ENCODE measurements at places on chromosomes 16 and 17.
A peak's percentile ranks its signal among the peaks of the same experiment; 100 is the strongest.

DNA sequence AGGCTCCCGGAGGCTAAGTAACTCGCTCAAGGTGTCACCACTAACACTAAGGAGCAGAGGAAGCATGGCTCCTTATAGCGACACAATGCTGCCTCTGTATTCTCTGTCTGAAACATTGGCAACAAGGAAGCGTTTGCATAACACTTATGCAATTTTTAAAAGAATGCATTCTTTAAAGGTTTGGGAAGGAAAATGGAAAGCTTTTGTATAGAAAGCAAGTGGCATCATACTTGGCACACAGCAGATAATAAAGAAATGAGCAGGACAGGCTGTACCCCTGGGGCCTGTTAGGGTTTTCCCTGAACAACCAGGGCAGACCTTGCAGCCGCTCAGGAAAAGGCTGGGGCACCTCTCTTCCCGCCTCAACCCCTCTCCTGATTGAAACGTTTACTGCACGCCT is 36.9 kb downstream of the PPL start:
- no peak for DNase-seq

DNA sequence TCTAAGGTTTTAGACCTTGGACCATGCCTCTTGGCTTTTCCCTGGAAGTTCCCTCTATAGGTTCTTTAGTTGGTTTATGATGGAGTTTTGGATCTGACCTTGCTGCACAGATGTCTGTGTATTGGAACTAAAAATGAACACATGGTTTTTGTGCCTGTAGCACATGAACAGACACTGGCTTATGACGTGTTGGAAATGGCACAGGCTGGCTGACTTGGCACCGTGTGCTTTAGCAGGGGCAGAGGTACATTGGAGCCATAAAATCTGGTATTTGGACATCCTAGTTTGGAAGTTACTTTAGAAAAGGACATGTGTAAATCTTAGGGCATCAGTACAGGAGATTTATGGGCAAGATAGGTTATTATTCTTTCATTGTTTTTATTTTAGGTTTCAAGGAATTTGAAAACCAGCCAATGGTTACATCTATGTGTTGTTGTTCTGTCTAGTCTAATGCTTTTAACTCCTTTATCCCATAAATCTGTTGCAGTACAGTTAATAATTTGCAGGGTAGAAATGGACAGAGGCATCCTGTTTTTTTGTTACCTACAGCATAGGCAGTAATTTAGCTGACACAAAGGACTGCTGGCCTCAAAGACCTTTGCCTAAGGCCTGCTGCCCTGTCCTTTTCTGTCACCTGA is 6.0 kb downstream of the SOCS7 start:
- DNase-seq, result no peak

- DNase-seq, result peak; percentile 61
Observed at GRCh38 chr16:31354394-31355291, at the start of gene ITGAX. Gene ITGAX, plus strand, starts transcription at chr16:31355176. Its CDS starts 79 bp downstream, at chr16:31355255.

GRCh38 chr17:78132084-78132676 is 1.6 kb downstream of the TMC8 start:
- DNase-seq, result peak; percentile 82

DNA sequence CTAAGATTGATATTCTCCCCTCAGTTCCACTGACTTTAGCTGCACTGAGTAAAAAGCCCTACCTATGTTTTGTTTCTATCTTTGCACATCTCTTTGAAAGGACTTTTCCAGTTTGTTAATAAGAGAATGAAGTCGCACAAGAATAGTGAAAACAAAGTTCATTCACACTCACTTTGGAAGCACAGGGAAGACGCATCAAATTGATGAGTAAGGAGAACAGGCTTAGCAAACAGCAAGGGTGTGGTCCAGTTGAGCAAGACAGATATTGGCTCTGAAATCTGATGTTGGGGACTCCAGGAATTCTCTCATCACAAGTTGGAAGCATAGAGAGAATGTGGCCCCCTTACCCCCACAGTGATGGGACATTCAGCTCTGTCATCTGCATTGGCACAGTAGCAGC is 221.3 kb downstream of the CDH11 start:
- DNase-seq, result no peak

- peak; percentile 34 for DNase-seq
Observed at GRCh38 chr16:66515596-66516508, 34.1 kb downstream of the TK2 start.

- no peak for DNase-seq
Observed at GRCh38 chr16:58634265-58634802, 4.7 kb upstream of the CNOT1 start.

DNA sequence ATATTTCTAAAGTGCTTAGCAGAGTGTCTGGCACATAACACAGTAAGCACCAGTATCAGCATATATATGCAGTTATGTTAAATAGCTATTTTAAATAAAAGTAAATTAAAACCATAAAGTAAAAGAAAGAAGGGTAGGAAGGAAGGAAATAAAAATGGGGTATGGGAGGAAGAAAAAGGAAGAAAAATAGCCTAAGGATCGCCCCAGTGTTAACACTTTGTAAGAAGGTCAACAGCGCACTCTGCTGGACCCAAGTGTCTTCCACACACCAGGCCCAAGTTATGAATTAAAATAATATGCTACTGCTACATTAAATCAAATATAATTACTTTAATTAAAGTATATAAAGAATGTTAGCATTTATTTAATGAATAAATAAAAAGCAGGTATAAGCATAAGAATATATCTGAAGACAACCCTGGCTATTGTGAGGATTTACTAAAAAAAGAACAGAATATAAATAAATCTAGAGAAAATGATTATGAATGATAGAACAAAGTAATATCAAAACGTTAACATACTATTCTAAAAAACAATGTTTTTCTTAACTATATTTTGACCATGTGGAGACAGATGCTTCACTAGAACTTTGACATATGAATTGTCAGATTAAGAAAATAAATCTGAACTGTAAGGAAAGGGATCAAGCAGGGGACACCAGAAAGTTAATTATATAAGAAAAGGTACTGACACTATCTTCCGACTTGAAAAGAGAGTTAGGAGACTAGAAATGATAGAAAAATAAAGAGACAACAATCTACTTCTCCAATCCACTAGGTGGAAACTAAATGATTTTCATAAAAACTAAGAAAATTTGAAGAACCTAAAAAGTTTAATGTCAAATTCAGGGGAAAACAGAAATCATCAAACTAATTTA is 25.9 kb downstream of the BRIP1 start:
- peak; percentile 58 for DNase-seq

- no peak for DNase-seq
Observed at GRCh38 chr17:58414596-58414997, 2.7 kb downstream of the RNF43 start.

DNA sequence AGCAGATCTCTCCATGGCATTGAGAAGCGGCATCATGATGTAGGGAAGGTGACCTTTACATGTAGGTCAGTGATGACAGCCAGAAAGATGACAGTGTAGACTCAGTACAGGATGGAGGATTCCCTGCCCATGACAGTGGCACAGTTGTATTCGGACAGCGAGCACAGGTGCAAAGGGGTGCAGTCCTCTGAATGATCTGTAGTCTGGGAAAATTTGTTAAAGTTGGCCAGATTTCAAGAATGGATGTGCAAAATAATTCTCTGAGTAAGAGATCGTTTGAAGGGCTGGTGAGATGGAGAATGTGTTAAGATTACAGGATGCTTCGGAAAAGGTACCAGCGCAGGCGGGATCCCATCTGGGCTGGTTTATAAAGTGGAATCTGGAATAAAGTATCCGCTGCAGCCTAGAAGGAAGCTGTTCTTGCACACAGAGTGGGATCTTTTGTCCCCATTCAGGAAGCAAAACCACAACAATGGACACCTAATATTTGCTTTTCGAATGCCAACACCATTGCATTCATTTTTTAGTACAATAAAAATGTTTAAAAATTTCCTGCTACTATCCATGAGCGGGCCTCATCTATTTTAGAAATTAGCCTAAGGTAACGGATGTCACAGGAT is 101.2 kb downstream of the RPTOR start:
- no peak for DNase-seq

GRCh38 chr17:76968707-76969597 is 100.7 kb downstream of the MGAT5B start:
- peak; percentile 45 for DNase-seq

GRCh38 chr17:57453841-57454425 is 197.6 kb downstream of the MSI2 start:
- no peak for DNase-seq

DNA sequence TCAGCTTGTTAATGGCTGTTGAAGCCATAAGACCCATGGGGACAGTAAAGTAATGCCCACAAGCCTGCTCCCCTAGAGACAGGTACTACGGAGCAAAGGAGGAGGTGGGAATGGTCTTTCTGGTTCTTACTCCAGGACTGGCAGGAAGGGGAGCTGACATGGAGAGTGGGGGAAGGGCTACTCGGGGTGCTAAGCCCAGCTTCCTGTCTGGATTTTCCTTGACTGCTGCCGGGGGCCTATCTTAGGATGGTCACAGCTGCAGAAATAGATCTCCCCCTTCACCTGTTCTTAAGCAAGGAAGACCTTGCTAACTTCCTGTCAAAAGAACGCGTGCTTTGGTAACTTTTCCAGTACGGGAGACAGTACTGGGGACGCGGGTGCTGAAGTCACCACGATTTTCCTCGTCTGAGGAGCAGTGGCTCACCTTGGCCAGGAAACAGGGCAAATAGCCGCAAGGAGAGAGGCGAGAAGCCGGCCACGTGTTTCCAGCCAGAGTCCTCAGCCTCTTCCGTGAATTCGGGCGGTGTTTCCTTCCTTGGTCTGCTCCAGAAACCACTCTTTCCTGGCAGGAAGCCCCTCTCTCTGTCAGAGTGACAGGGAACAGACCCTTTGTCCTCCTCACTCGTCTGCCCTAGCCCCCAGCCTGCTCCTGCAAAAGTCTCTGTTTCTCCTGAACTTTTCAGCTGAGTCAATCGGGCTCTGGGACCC is 656 bp upstream of the PRR29 start:
- no peak for DNase-seq

- no peak for DNase-seq
Observed at GRCh38 chr17:2343421-2343820, 6.1 kb downstream of the SGSM2 start.

DNA sequence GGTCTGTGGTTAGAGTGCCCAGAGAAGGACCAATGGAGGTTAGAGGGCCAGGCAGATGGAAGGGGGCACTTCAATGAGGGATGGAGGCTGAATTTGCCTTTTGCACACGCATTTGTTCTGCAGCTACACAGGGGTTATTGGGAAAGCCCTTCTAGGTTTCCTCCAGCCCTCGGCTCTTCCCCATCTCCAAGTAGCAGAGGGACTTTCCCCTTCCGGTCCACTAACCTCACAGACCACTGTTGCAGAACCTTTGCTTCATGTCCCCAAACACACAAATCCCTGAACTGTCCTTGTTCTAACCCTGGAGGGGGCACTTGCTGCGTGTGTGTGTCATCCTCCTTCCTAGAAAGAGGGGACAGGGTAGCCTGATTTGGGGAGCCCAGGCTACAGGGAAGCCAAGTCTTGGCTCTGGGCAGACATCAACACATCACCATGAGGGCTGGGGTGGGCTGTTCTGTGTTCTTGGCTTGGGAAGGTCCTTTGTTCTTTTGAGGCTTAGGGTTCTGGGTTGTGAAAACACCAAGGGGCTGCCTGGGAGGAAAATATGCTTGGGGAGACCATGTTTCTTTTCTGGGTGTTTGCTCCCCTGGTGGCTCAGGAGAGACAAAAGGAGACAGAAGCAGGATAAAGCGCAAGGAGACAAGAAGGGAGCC is 7.3 kb upstream of the NR1D1 start:
- DNase-seq, result peak; percentile 31

DNA sequence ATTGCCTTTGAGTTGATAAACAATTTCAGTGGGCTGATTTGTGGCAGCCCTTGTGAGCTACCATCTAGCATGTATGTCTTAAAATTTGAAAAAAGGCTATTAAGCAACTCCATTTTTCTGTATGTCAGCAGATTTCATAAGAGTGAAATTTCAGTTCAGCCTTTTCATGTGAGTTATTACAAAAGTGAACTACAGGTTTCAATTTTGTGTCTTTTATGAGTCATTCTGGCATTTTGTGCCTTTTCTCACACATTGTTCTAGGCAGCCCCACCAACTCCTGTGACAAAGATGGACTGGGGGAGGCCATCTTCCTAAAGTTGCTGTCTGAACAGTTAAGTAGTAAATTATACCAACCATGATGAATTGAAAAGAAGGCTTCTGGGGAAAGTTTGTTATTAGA is 52.1 kb downstream of the USP10 start:
- no peak for DNase-seq

DNA sequence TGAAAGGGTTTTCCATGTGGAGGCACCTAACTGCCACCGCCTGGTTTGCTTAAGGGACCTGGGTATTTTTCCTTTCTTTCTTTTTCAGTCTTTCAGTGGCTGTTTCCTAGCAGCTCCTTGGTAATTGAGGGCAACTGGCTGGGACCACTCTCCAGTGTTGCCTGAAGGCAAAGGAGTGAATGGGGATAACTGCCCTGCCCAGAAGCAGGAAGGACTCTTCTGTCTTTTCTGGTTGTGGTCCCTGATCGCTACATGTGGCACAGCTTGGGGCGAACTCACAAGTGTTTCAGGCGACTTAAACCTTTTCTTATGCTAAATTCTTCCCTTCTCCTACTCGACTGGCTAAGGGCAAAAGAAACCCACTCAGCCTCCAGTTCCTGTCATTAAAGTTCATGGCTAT is 10.1 kb upstream of the TMEM98 start:
- DNase-seq, result no peak

DNA sequence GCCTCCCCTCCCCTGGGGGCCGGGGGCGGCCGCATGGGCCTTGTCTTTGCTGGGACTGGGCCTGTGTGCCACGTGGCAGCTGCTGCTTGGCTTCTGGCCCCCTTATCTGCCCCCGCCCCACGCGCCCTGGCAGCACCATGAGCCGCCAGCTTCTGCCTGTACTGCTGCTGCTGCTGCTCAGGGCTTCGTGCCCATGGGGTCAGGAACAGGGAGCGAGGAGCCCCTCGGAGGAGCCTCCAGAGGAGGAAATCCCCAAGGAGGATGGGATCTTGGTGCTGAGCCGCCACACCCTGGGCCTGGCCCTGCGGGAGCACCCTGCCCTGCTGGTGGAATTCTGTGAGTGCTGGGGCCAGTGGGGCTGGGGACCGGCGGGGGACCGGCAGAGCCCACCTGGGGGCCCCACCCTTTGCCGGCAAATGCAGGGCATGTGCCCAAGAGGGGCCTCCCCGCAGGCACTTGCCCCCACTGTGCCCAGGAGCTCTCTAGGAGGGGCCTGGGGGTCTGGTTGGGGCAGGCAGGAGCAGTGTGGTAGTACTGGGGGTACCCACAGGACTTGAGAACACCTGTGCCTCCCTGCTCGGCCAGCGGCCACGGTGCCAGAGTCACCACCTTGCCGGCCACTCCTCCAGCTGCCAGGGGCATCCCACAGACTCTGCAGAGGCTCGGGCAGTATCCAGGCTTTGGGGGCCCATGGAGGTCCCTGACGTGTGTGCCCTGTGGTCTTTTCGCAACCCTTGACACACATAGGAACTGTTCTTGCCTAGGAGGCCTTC is at the start of gene PDIA2:
Gene PDIA2 (plus strand): TSS at position 132 of the 773 bp plus-strand sequence. CDS start 6 bp downstream, at position 138.
- no peak for DNase-seq

GRCh38 chr17:80917716-80918560 is 73.7 kb upstream of the CHMP6 start:
- DNase-seq, result no peak

GRCh38 chr17:10103712-10104111 is 94.7 kb downstream of the GAS7 start:
- no peak for DNase-seq

DNA sequence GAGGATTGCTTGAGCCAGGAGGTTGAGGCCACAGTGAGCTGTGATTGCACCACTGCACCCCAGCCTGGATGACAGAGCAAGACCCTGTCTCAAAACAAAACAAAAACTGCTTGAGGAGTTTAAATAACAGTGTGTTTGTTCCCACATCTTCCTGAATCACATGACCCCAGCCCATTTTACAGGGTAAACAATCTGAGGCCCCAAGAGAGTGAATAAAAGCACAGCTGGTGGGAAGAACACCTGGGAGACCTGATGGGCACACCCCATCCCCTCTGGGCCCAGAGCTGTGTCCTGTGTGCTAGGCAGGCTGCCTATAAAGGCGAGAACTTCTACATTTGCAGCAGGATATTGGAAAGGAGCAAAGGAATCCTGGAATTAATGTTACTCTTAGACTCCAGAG is 69.6 kb downstream of the PLXDC1 start:
- DNase-seq, result no peak
